ENCODE measurements at places on chromosomes 11 and 22.

DNA sequence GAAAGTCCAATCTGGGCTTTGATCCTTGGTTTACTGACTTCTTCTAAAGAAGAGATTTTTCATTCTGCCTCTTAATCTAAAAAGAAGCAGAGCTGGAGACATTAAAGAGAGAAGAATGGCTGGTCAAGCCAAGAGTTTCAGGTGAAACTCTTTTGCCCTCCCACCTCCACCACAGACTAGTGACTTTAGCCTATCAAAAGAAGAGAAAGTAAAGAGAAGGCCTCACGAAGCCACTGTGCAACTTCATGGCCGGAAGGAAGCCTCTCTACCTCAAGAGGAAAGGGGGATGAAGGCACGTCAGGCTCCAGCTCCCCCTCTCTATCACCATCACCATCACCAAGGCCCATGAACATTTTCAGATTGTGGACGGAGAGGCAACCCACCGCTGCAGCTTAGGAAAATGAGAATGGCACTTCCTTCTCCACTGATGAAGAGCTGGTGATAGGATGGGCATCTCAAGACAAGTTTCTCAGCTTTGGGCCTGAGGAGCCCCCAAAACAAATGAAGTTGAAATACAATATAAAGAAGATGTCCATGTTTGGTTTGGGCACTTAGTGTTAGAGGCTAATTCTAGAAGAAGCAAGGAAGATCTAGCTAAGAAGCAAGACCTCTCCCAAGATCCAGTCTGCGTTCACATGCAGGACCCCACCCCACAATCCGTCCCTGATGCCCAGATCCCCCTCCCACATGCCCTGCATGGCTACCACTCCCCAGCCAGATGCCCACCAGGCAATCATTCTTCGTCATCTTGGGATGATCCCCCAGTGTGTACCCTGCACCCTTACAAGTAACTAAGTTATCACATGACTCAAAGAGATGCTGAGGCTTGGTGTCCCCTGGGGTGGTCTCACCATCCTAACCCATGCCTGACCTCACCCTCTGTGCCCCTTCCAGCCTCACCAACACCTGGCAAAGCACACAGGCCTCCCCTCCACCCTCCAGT is 52.6 kb downstream of the IGSF9B start:
- no peak for DNase-seq

- DNase-seq: no peak
Measured at GRCh38 chr11:111400595-111400994, 21.5 kb upstream of the POU2AF1 start.

- DNase-seq: no peak
Measured at GRCh38 chr11:122375687-122376399, 259.8 kb upstream of the BLID start.

GRCh38 chr11:67434395-67434881 is 3.0 kb downstream of the PTPRCAP start:
- no peak for DNase-seq

DNA sequence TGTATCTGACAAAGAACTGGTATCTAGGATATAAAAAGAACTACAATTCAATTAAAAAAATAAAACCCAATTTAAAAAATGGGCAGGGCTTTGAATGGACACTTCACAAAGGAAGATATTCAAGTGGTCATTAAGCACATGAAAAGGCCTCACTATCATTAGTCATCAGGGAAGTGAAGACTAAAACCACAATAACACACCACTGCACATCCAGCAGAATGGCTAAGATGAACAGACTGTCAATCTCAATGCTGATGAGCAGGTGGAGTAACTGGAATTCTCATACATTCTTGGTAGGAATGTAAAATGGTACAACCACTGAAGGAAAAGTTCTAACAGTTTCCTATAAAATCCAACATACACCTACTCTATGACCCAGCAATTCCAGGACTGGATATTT is 8.9 kb downstream of the HPS4 start:
- no peak for DNase-seq
